ENCODE measurements at places on chromosomes 11 and 22. TPM values are rescaled to one million over a fixed set of nuclear protein-coding genes. Genes with fewer than 3 reads are reported as not detected.

Gene POTEH
- not detected for total RNA-seq

Gene RASSF10
- total RNA-seq, result 11.3 TPM

Gene LARGE1
- total RNA-seq, result 6.2 TPM

Gene CD3E
- total RNA-seq, result 1.2 TPM

Gene OR5B12
- total RNA-seq, result not detected

Gene MED17
- 16.0 TPM for total RNA-seq

Gene OTOG
- not detected for total RNA-seq

Gene INS
- not detected for total RNA-seq

Gene OLFML1
- total RNA-seq, result 0.92 TPM

Gene NCAM1
- 0.60 TPM for total RNA-seq

Gene CTSW
- total RNA-seq, result not detected

Gene PPP1CA
- total RNA-seq, result 188 TPM

Gene OR52N1
- total RNA-seq, result not detected

Gene SYT12
- 0.92 TPM for total RNA-seq

Gene RBM4B
- total RNA-seq, result 10.2 TPM

Gene FXYD6
- total RNA-seq, result 1.6 TPM

Gene MAPK11
- 5.8 TPM for total RNA-seq

Gene CNTN5
- total RNA-seq, result 0.04 TPM

Gene OR5A1
- total RNA-seq, result not detected

Gene TRIM49
- total RNA-seq, result not detected

Gene C22orf42
- total RNA-seq, result not detected

Gene TMEM132A
- 27.0 TPM for total RNA-seq

Gene SLC22A9
- total RNA-seq, result not detected

Gene VSIG10L2
- total RNA-seq, result not detected

Gene SLC22A6
- total RNA-seq, result not detected

Gene HOATZ
- total RNA-seq, result not detected

Gene BTG4
- not detected for total RNA-seq

Gene CCDC89
- 0.12 TPM for total RNA-seq
